ENCODE measurements at places on chromosomes 3 and 15.
A peak's percentile ranks its signal among the peaks of the same experiment; 100 is the strongest.

- DNase-seq, result no peak
Observed at GRCh38 chr3:12449889-12450682, 34.2 kb upstream of the TSEN2 start.

DNA sequence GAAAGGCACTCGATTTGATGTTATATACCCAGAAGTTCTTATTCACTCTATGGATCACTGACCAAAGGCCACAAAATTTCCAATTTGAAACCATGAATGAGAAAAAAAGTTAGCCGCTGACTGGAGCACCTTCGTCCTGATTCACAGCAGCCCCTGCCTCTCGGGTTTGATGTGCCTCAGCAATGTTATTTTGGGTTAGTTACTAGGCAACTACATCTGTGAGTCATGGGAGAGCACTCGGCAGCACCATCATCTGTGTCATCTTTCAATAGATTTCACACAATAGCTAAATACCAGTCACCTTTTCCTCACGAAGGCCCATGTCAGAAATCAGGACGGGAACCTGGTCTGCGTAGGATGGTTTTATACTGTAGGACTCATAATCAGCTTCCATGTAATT is 269.2 kb downstream of the ZBBX start:
- DNase-seq, result no peak

GRCh38 chr3:60064210-60065178 is 1014.7 kb upstream of the CFAP20DC start:
- DNase-seq, result no peak

- DNase-seq, result no peak
Observed at GRCh38 chr15:62606376-62607113, 436.0 kb upstream of the TPM1 start.

DNA sequence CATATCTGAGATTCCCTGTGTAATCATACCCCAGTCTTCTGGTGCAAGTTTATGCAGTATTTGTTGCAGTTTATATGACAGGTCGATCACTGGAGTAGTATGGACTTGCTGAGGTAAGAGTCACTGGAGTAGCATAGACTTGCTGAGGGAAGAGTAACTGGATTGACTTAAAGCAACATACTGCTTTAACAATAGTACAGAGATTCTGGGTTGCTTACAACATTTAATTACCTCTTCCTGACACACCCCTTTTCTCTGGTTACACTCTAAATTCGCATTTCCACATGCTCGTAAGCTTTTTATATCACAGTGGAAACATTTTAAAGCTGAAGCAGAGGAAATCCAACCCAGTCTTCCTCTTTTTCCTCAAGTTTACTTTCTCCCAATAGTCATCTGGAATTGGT is 11.8 kb downstream of the AAGAB start:
- peak; percentile 2 for DNase-seq

DNA sequence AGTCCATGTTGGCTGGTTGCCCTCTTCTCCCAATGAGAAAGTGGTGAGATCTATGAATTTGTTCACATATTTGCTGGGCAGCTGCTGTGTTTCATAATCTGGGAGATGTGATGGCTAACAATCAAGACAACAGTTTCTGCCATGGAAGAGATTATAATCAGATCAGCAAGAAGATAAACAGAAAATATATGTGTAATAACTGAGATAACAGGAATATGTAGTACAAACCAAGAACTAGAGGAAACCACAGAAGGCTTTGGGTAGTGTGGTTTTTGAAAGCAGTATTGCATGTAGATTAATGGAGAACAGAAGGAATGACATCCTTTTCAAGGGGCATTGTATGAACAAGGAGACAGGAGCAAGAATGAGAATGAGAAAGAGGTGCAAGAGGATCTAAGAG is 12.2 kb upstream of the CSTA start:
- no peak for DNase-seq

GRCh38 chr3:127043041-127043641 is 60.2 kb downstream of the PLXNA1 start:
- DNase-seq, result no peak

- DNase-seq, result no peak
Observed at GRCh38 chr3:175349168-175349567, 490.0 kb downstream of the NAALADL2 start.

GRCh38 chr3:8868996-8869395 is 94.3 kb downstream of the RAD18 start:
- DNase-seq, result no peak

DNA sequence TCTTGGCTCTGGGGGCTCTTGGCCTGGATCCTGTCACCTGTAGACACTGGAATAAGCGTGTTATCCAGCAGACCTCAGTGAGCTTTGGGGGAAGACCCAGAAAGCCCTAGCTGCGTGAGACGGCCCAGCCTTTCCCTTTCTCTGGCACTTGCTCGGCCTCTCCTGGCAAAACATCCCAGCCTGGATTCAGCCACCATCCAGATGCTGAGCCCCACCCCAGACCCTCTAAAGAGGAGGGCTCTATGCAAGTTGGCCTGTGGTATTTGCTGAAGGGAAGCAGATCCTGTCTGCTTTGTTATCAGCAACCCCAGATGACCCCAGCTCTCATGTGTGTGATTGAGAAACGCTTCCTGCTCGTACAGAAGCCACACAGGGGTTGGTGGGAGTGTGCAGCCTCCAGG is 267.2 kb downstream of the FAM43A start:
- DNase-seq, result no peak

- DNase-seq, result no peak
Observed at GRCh38 chr3:171190668-171191067, 164.1 kb upstream of the SLC2A2 start.

DNA sequence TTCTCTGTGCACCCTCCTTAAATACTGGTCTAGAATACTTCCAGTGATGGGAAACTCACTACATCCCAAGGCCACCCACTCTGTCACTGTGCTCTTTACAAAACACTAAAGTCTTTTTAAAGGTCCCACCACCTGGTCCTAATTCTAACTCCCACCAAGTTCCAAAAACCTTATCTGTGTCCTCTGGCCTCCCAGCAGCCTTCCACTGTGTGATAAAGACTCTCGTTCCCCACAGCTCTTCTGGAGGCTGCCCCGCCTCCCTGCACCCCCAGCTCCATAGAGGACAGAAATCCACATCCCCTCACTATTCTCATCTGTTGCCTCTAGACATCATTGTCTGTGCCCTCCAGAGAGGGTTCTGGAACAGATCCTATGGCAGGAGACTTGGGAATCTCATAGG is 276.4 kb downstream of the FAM43A start:
- DNase-seq, result no peak

- DNase-seq, result peak; percentile 34
Observed at GRCh38 chr3:193885832-193886231, 250.1 kb upstream of the HES1 start.

- no peak for DNase-seq
Observed at GRCh38 chr3:144197582-144197981, 226.0 kb downstream of the DIPK2A start.

DNA sequence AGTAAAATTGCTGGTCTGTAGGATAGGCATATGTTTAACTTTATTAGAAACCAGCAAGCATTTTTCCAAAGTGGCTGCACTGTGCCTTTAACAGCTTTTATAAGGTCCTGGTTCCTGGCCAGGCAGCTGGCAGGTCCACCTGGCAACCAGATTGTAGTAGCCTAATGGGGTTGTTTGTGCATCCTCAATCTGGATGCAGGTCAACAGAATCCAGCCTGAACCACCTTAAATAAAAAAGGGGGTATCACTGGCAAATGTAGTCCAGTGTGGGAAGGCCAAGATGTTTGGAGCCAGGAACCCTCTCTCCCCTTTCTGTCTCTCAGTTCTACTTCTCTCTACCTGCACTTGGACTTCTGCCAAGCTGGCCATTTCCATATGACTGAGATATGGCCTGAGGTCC is 200.3 kb downstream of the ZNF621 start:
- DNase-seq, result no peak

DNA sequence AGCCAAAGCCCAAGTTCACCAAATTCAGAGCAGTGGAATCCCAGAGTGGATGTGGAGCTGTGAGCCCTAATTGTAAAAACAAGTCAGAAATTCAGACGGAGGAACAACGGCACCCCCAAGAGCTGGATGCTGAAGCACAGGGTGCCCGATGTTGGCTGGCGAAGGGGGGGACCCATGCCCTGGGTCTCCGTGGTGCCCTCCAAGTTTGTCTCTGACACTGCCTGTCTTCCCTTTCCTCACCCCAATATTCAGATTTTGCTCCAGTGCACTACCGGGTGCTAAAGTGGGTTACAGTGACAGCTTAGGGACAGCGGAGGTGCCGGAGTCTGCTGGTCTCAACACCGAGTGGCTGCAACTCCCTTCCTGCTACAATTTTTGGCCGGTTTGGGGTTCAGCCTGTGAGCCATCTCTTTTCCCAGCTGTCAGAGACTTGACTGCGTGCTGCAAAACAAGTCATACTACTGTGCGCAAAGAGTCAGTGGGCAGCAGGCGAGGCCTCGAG is 6.6 kb downstream of the GRIP2 start:
- DNase-seq, result no peak

DNA sequence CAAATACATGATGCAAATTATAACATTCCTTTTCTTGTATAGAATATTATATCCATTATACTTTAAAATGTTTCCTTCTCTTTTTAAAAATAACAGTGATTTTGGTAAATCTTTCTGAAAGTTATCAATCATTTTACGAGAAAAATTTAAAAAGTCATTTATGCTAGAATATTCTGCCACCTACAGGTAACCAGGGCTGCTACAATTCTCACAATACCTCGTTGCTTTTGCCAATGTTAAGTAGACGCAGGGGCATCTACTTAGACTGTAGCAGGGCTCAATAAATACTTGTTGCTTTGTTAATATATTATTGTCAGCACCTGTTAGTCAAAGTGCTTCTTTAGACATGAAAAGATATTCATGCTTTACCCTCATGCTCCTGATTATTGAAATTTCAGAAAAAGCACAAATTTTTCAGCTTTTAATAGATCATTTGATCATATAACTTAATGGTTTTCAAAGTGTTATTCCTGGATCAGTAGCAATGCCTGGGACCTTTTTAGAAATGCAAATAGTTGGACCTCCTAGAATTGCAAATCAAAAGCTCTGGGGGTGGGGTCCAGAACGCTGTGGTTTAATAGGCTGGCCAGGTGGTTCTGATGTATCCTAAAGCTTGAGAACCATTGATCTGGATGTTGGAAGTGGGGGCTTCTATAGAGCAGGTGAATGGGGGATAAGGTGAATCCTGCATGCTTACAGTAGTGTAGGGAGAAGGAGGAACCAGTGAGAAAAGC is 223.6 kb upstream of the PDZRN3 start:
- DNase-seq, result peak; percentile 1

DNA sequence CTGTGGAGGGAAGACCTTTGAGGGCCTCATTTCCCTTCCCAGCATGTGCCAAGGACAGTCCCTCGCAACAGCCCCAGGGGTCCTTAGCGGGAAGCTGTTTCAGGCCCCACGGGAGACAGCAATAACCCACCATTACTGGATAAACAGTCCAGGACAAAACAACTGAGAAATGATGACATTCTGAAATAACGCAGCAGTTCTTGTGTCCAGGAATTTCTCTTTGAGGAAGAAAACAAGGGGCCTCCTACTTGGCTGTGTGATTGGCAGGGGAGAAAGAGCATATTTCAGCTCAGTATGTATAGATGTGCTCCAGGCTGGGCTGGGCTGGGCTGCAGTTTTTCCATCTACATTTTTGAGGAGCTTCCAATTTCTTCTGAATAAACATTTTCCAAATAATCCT is 82.2 kb upstream of the THBS1 start:
- DNase-seq, result no peak

- DNase-seq, result no peak
Observed at GRCh38 chr3:53174346-53175250, 13.6 kb downstream of the PRKCD start.

GRCh38 chr3:193978030-193978429 is 157.9 kb upstream of the HES1 start:
- no peak for DNase-seq

GRCh38 chr3:46083956-46084355 is 56.7 kb upstream of the XCR1 start:
- no peak for DNase-seq

GRCh38 chr3:165389064-165389463 is 192.9 kb upstream of the SLITRK3 start:
- no peak for DNase-seq

- DNase-seq, result no peak
Observed at GRCh38 chr15:91752081-91752785, 101.3 kb upstream of the SLCO3A1 start.

DNA sequence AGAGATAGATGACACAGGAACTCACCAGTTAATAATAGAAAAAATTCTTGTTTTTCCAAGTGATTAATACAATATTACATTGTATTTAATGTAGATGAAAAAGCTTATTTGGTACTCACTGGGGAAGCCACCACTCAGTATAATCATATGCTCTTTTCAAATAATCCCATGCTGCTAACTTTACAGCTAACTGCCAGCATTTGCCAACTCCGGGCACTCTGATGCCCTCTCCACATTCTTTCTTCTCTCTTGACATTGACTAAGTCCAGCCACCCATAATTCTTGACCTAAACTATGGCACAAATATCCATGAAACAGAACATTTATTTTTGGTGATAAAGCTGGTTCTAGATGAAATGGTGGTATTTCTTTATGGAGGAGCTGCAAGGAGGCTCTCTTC is 384.9 kb downstream of the ZBTB20 start:
- DNase-seq, result no peak

DNA sequence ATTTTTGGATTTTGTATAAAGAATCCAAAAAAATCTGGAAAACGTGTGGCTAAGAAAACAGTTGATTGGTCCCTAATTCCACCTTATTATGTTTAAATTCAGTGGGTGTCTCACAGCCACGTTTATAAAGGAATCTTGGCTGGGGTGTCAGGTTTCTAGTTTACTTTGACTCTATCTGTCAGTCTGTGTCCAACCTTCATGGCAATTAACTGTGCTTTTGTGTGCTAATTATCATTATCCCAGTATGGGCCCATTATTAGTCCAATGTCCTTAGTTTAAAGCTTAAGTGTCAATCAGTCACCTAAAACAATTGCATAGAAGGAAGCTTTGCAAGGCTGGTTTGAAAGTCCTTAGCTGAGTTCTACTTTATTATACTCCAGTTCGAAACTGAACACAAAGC is 3.7 kb upstream of the CNTN4 start:
- no peak for DNase-seq

DNA sequence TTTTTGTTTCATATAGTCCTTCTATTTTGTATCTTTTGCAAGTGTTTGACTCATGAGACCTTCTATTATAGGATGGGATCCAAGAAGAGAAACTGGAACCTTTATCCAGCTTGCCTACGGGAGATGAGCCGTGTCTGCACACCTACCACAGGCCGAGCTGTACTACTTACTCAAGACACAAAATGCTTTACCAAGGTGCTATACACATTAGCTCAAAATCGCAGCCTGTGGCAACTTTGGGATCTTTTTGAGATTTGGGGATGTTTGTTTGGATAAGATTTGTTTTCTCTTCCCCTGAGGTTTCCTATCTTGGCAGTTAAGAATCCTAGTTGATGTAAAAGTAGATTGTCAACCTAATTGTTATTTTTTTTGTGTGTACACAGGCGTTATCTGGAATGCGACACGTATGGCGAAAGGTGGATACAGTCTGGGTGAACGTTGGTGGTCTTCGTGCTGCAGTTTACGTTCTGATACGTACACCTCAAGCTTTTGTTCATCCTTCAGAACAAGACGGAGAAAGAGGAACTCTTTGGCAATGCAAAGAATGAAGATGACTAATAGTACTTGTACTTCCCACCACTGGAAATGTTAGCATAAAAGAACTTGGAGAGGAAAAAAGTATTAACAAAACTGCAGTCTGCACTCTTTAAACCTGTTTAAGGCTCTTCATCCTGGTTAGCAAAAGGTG is 13.1 kb upstream of the SETD5 start:
- no peak for DNase-seq

- peak; percentile 33 for DNase-seq
Observed at GRCh38 chr15:49083401-49084284, 37.4 kb upstream of the SECISBP2L start.

All from inflammatory macrophage treated with lipopolysaccharide for 1 hour (primary cell).